ENCODE measurements at places on chromosomes 11 and 22. TPM values are rescaled to one million over a fixed set of nuclear protein-coding genes. Genes with fewer than 3 reads are reported as not detected.

- no peak for DNase-seq
These were observed 16.9 kb upstream of the MUC5B start for GRCh38 chr11:1205987-1206331.

DNA sequence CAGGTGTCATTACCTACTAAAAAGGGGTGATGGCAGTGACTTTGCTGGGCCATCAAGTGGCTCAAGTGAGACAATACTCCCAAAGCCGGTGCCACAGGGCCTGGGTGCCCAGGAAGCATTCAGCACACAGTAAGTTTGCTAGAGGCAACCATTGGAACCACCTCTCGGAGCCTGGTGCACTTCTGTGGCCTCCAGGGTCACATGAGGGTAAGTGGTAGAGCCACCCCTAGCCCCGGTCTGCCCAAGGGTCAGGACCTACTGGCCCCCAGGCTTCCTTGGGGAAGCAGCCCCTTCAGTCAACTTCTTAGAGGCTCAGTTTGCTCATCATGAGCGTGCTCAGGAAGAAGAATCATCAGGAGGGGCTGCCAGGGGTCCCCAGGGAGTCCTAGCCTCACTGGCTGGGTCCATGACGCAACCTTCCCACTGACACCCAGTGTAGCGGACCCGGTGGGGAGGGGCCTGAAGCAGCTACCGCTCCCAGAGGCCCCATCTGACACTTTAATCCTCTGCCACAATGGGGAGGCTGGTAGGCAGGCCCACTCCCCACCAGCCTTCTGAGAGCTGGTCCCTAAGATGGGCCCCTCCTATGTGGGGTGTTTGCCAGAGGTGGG is 17.5 kb upstream of the RASL10A start:
- no peak for DNase-seq

GRCh38 chr11:75214411-75214821 is 26.2 kb upstream of the TPBGL start:
- DNase-seq: peak; percentile 62

GRCh38 chr22:38271927-38272372 is 860 bp downstream of the TMEM184B start:
- DNase-seq: peak; percentile 53

GRCh38 chr11:121351083-121351630 is 58.6 kb downstream of the SC5D start:
- DNase-seq: no peak

- no peak for DNase-seq
These were observed 148.7 kb upstream of the B3GAT1 start for GRCh38 chr11:134560566-134561330.

DNA sequence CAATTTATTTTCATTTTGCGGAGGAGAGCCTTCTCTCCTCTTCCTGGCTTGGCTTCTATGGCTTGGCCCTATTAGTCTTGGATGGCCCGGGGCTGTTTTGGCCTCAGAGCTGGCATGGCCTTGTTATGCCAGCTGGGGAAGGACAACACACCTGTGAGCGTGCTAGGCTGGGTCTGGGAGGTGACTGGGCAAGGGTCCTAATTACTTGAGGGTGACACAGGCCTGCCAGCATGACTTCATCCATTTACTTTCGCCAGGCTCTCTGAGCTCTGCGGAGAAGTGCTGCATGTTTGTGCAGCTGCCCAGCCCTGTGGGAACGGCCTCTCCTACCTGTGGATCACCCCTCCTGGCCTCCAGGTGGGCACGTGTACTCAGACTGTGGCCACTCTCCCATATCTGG is 153.6 kb downstream of the SNX19 start:
- no peak for DNase-seq

DNA sequence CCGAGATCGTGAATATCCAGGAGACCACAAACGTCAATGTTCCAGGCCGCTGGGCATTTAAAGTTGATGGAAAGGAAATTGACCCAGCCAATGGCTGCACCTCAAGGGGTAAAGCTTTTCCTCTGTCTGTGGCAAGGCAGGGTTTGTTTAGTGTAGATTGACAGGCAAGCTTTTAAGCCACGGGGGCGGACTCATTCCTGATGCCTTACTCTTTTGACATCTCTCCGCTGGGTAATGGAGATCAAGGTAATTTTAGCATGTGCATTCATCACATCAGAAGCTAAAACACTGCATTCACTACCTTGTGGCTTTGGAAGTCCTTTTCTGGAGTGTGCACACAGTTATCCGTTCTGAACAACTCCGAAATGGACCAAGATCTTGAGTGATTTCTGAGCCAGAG is 12.6 kb downstream of the TECTA start:
- DNase-seq: no peak

DNA sequence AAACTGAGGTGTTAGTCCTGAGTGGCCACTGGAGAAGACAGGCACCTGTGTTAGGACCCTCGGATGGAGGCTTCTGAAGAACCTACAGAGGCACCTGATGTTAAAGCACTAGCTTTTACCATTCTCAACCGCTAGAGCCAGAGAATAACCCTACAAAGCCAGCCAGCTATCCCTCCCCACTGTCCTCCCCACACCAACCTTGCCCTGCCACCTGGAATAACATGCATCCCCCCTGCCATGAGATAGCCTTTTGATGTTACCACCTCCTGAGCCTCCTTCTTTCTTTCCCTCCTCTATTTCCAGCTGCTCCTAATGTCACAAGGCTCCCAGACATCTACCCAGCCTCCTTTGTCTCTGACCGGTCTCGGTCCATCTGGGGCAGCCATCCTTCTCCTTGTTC is 28.1 kb downstream of the COMMD9 start:
- no peak for DNase-seq

DNA sequence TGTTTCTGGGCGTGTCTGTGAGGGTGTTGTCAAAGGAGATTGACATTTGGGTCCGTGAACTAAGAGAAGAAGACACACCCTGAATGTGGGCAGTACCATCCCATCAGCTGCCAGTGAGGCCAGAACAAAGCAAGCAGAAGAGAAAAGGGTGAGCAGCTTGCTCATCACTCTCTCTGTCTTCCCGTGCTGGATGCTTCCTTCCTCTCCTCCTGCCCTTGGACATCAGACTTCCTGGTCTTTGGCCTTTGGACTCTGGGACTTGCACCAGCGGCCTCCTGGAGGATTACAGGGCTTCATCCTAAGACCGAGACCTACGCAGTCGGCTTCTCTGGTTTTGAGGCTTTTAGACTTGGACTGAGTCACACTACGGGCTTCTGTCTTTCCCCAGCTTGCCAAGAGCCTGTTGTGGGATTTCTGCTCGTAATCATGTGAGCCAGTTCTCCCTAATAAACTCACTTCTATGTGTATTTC is 18.8 kb downstream of the APOL2 start:
- peak; percentile 48 for DNase-seq

- peak; percentile 12 for DNase-seq
These were observed 114.8 kb downstream of the KCNQ1OT1 start for GRCh38 chr11:2584812-2585565.

Gene MSANTD4
- 8.9 TPM for polyA plus RNA-seq

Gene OR2AT4
- polyA plus RNA-seq: not detected

Measured in ovary (tissue), 10 donors.